ENCODE measurements at places on chromosomes 1 and 21. TPM values are rescaled to one million over a fixed set of nuclear protein-coding genes. Genes with fewer than 3 reads are reported as not detected.

Gene KCNE1
- not detected for total RNA-seq

Gene GPR161
- 10.8 TPM for total RNA-seq

Gene ACTN2
- not detected for total RNA-seq

Gene RASSF5
- total RNA-seq, result 1.1 TPM

Gene APCS
- not detected for total RNA-seq

Gene IL19
- total RNA-seq, result 0.13 TPM

Gene CLIC6
- 0.06 TPM for total RNA-seq

Gene TRIM45
- total RNA-seq, result 2.3 TPM

Gene BCL2L15
- 0.38 TPM for total RNA-seq

Gene IL10
- total RNA-seq, result not detected

Gene DNALI1
- 0.06 TPM for total RNA-seq

Gene S100A8
- total RNA-seq, result not detected

Gene PHGDH
- 64.4 TPM for total RNA-seq

Gene RGSL1
- not detected for total RNA-seq

Gene C1orf94
- total RNA-seq, result not detected

Gene HRNR
- total RNA-seq, result not detected

Gene CAMK2N1
- 49.0 TPM for total RNA-seq

Gene VTCN1
- 0.06 TPM for total RNA-seq

Gene TMIGD3
- total RNA-seq, result not detected

Gene S100A7
- total RNA-seq, result not detected

Gene RHEX
- not detected for total RNA-seq

Gene ASH1L
- total RNA-seq, result 11.5 TPM

Gene RGS5
- 0.64 TPM for total RNA-seq

Gene PHLDA3
- 159 TPM for total RNA-seq

Gene AMY1C
- total RNA-seq, result not detected

Gene CD1C
- not detected for total RNA-seq

Gene WDR4
- 26.7 TPM for total RNA-seq

Gene STRIP1
- 12.8 TPM for total RNA-seq

Gene HMCN1
- 0.01 TPM for total RNA-seq

Gene PGD
- total RNA-seq, result 1,087 TPM

Gene CLEC20A
- not detected for total RNA-seq

Gene SEC16B
- 1.3 TPM for total RNA-seq

Gene OR2T33
- not detected for total RNA-seq

Gene TNNT2
- total RNA-seq, result not detected

Gene GBP1
- 0.14 TPM for total RNA-seq

Gene LCE1C
- total RNA-seq, result not detected

Gene PLD5
- total RNA-seq, result 1.6 TPM

Gene PTGS2
- 7.2 TPM for total RNA-seq

Gene C1orf226
- 1.2 TPM for total RNA-seq

Gene RHD
- total RNA-seq, result not detected

Gene GLIS1
- 0.05 TPM for total RNA-seq

Gene REN
- not detected for total RNA-seq

Gene FMO3
- total RNA-seq, result not detected

Gene GBP6
- not detected for total RNA-seq

Gene CCDC185
- not detected for total RNA-seq

Gene CFAP45
- total RNA-seq, result 0.94 TPM

Gene OPTC
- not detected for total RNA-seq

Data from A549 treated with Mapracorat at 1 μM for 4 hours (cell line).